ENCODE measurements at places on chromosomes 4 and X.

GRCh38 chr4:38373375-38373774 is 290.6 kb upstream of the KLF3 start:
- no peak for DNase-seq

GRCh38 chrX:25663701-25664100 is 474.4 kb upstream of the MAGEB18 start:
- no peak for DNase-seq

DNA sequence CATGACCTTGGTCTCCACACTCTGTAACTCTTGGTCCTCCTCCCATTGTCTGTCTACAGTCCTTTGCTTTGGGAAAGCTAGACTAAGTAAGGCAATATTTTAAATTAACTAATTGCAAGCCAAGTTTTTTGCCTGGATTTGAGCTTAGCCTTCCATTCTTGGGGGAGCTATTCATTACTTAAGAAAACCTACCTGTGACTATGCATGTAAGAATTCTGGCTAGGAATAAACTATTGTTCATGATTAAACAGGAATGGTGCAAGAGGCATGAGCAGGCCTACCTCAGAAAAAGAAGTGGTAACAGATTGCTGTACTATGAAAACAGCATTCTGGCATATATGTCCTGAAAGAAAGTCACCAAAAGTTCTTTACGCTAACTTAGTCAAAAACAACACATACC is 309.4 kb downstream of the MAPK10 start:
- DNase-seq = no peak

- no peak for DNase-seq
These were observed 157.7 kb downstream of the SMIM20 start for GRCh38 chr4:26071688-26072087.

DNA sequence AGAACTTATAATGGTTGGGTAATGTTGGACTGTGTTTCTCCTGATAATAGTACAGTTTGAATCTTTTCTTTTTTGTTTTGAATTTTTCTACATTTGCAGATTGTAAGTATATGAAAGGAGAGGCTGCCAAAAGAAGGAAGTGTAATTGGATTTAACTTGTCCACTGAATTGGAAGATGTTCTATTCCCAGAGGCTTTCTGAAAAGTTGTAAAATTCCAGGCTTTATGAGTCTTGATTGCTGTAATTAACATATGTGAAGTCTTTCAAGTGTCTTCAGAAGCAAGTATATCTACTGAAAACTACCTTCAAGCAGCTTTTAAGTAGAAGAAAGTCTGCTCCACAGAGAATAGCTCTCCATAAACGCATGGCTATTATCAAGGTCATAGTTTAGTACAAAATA is 2456.4 kb downstream of the PCDH7 start:
- no peak for DNase-seq

- no peak for DNase-seq
These were observed 215.3 kb upstream of the TTC29 start for GRCh38 chr4:147160908-147161513.

DNA sequence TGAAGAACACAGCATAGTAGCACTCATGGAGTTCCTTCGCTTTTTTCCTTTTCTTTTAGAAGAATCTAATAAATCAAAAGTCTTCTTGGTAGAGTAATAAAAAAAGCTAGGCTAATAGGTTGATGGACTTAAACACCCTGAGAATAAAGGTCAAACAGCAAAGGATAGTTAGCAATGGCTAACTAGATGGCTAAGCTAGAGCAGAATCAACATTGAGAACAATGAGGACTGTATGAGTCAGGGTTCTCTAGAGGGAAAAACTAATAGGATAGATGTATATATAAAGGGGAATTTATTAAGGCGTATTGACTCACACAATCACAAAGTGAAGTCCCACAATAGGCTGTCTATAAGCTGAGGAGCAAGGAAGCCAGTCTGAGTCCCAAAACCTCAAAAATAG is 550.9 kb downstream of the GLUD2 start:
- DNase-seq = no peak

DNA sequence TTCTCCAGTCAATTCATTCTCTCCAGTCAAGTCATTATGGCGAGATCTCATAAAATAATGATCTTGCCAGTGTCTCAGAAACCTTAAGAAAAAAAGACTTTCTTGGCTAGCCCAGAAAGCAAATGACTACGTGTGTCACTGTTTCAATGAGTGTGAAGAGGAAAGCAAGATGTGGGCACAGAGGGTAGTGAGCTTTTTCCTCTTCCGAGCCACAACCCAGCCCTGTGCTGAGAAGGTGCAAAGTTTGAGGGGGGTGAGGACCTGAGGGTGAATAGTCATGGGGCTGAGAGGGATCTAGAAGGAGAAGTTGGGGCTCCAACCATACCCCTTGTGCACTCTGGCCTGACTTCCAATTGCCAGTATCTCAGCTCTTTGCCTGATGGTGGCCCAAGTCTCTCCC is 85.6 kb upstream of the EGFL6 start:
- DNase-seq = no peak

All from stimulated activated CD4-positive, alpha-beta T cell treated with anti-CD3 and anti-CD28 coated beads, Interleukin-15, amount 100 ng/mL, for 1 hour (primary cell).